ENCODE measurements at places on chromosomes 6 and 20. TPM values are rescaled to one million over a fixed set of nuclear protein-coding genes. Genes with fewer than 3 reads are reported as not detected.

PSORS1C1 gene
- total RNA-seq, result 2.4 TPM

PSORS1C2 gene
- total RNA-seq, result not detected

PLCB1 gene
- 17.6 TPM for total RNA-seq

RPS10 gene
- total RNA-seq, result 1,161 TPM

COL19A1 gene
- not detected for total RNA-seq

SLC44A4 gene
- total RNA-seq, result 0.07 TPM

MRPL18 gene
- total RNA-seq, result 147 TPM

BIRC7 gene
- total RNA-seq, result not detected

SLC22A16 gene
- total RNA-seq, result not detected

MROH8 gene
- 0.28 TPM for total RNA-seq

GPR6 gene
- not detected for total RNA-seq

BPIFB1 gene
- total RNA-seq, result not detected

KIF6 gene
- not detected for total RNA-seq

MAFB gene
- 0.85 TPM for total RNA-seq

PPIL6 gene
- 0.49 TPM for total RNA-seq

KCNK5 gene
- total RNA-seq, result not detected

ID1 gene
- 213 TPM for total RNA-seq

CPXM1 gene
- 0.26 TPM for total RNA-seq

PAQR8 gene
- 4.2 TPM for total RNA-seq

PTGIS gene
- total RNA-seq, result 1.8 TPM

SLC23A2 gene
- 11.0 TPM for total RNA-seq

CTAGE9 gene
- total RNA-seq, result not detected

FNDC11 gene
- 1.9 TPM for total RNA-seq

DUSP15 gene
- total RNA-seq, result not detected

MYLK2 gene
- 0.40 TPM for total RNA-seq

MCHR2 gene
- total RNA-seq, result not detected

MYO6 gene
- total RNA-seq, result 25.2 TPM

MPIG6B gene
- not detected for total RNA-seq

MOG gene
- not detected for total RNA-seq

DLK2 gene
- 0.25 TPM for total RNA-seq

NANP gene
- 10.2 TPM for total RNA-seq

CCDC170 gene
- 0.04 TPM for total RNA-seq

BPIFB2 gene
- not detected for total RNA-seq

ULBP2 gene
- 5.8 TPM for total RNA-seq

IPCEF1 gene
- total RNA-seq, result under 0.01 TPM

ADGRG6 gene
- total RNA-seq, result 10.0 TPM

CASS4 gene
- total RNA-seq, result 0.07 TPM

EPHA7 gene
- total RNA-seq, result not detected

OR2H2 gene
- not detected for total RNA-seq

CALHM4 gene
- total RNA-seq, result 0.28 TPM

FRK gene
- total RNA-seq, result 0.07 TPM

TGM6 gene
- not detected for total RNA-seq

TGM2 gene
- 674 TPM for total RNA-seq

PPP1R16B gene
- total RNA-seq, result 144 TPM

COL11A2 gene
- total RNA-seq, result 0.11 TPM

ABHD16B gene
- not detected for total RNA-seq

ADGRF5 gene
- 2.0 TPM for total RNA-seq

COL9A1 gene
- not detected for total RNA-seq

VEGFA gene
- 15.5 TPM for total RNA-seq

TMC2 gene
- not detected for total RNA-seq

NOTCH4 gene
- 20.1 TPM for total RNA-seq

MUC21 gene
- total RNA-seq, result not detected

POFUT1 gene
- 37.7 TPM for total RNA-seq

GHRH gene
- not detected for total RNA-seq

DDO gene
- 0.53 TPM for total RNA-seq

PI3 gene
- not detected for total RNA-seq
